Tibial artery (tissue), 4 donors: ENCODE measurements at places on chromosomes 7 and 10.

DNA sequence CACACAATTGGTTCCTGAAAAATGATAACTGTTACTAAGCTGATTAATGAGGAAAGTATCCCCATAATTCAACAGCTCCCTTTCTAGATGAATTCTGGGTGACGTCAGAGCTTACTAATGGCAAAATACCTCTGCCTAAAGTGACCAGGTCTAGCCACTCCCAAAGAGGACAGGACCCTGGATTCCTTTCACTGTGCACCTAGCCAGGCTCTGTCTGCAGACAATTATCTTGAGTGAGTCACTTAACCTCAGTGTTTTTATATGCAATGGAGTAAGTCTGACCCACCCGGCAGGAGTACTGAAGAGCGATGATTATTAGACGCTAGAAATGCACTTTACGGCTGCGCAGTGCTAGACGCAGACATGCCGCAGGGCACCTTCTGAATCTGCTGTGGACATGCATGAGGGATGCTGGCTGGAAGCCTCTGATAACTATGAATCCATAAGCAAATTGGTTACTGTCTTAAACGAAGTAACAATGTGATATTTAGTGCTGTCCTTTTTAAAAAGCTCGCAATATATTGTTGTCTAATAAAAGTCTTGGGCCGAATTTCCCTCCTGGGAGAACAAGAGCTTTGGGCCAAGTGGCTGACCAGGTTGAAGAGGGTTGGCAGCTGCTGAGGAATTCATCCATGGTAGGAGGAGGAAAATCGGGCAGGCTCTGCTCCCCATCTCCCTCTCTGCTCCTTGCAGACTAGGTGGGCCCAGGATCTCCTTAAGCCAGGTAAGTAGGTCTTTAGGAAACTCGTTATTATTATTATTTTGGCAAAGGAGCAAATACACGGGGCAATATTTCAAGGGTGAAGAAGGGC, 4.6 kb upstream of the INPP5A start:
- peaks cover 9% of the 10 kb centered on the region for H3K4me1 ChIP-seq
- H3K36me3 ChIP-seq = no peaks in the 10 kb centered on the region

GRCh38 chr10:18328941-18329340, 188.7 kb downstream of the CACNB2 start:
- no peak overlapping the region for H3K4me3 ChIP-seq
- no peaks in the 10 kb centered on the region for H3K36me3 ChIP-seq
- no peak for DNase-seq

GRCh38 chr7:12436126-12436525, 32.5 kb upstream of the VWDE start:
- H3K4me1 ChIP-seq = no peaks in the 10 kb centered on the region
- DNase-seq = no peak
- no peaks in the 10 kb centered on the region for H3K36me3 ChIP-seq
- H3K4me3 ChIP-seq = no peak overlapping the region

- no peak overlapping the region for H3K4me3 ChIP-seq
- peaks cover 43% of the 10 kb centered on the region for H3K4me1 ChIP-seq
- H3K27ac ChIP-seq = no peak overlapping the region
These were observed 45.4 kb downstream of the FAM53B start for GRCh38 chr10:124698545-124699469.

- H3K4me1 ChIP-seq = no peaks in the 10 kb centered on the region
- peak overlapping the region; percentile 27 for H3K27ac ChIP-seq
- no peak overlapping the region for H3K4me3 ChIP-seq
- no peak for DNase-seq
These were observed 100.1 kb downstream of the CACNB2 start for GRCh38 chr10:18240185-18240882.
